Stimulated activated effector memory CD8-positive, alpha-beta T cell treated with anti-CD3 and anti-CD28 coated beads, Interleukin-12 subunit alpha, Interleukin-12 subunit beta, amount 100 ng/mL, for 72 hours (primary cell): ENCODE measurements at places on chromosomes 1 and 21.
A peak's percentile ranks its signal among the peaks of the same experiment; 100 is the strongest.

DNA sequence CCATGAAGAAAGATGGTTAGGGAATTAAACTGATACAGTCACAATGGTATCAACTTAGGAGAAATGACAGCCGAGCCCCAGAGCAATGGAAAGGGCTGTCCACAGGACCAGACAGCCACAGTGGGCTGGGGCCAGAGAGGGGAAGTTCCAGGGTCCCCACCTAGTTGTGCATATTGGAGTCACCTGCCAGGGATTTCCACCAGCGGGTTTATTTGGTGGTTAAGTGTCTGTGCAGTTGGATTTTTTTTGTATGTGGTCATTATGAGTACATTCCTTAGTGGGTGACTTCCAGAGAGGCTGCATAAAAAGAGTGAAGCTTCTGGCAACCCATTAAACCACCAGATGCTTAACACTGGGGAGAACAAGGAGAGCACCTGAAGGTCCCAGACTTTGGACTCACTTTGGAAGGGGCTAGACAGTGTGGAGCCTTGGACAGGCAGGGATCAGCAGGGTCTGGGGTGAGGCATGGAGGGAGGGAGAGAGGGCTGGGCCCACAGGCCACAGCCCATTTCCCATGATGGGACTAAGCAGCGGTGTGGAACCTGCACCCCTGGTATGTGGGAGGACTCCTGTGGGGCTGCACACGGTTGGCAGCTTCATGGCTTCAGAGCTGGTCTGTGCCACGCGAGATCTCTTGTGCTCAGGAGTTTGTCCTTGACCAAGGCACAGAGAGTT, 7.8 kb upstream of the PTTG1IP start:
- DNase-seq: no peak

DNA sequence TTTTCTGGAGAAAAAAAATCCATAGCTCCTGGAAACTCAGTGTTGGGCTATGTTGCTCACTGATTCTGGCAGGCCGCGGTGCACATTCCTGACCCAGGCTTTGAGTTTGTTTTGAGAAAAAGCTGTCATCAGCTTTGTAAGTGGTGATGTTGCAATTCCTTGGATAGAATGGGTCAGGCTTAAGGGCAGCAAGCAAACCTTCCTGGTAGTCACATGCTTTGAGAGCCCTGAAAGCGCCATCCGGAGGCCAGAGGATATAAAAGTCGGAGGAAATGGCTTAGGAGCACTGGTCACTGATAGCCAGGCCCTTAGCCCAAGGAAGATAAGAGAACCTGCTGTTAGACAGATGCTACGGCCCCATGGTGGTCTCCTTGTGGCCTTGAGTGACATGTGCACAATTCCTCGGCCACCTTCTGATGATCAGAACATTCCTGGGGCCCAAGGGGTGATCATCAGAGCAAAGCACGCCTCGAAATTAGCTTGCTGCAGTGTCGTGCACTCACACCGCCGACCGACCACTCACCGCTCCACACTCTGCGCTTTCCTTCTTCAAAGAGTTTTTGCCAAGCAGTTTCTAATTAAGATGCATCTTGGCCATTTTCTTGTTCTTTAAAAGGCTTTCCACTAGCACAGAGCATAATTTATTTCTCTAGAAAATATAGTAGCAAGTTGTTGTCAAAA, 78.6 kb downstream of the MAN1C1 start:
- DNase-seq: no peak

- DNase-seq: no peak
These were observed 16.1 kb downstream of the H6PD start for GRCh38 chr1:9250411-9251381.

GRCh38 chr1:44481701-44482100, 76.6 kb downstream of the RNF220 start:
- DNase-seq: no peak

DNA sequence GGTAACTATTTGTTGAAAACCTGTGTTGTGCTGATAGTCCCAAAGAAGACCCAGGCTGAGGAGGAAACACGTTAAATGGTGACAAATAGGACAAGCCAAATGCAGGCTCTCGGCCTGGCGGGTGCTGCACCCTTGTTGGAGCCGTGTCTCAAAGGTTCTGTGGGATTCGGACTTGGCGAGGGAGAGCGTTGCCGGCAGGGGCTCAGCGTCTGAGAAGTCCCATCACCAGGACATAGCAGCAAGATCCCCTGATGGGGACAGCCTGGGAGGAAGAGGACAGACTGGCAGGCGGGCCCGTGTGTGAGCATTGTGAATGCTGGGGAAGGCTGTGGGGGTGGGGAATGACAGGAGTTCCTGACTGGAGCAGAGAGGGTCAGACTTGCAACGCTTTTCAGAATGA, 142.5 kb downstream of the PGBD5 start:
- DNase-seq: no peak

GRCh38 chr1:176559878-176560277, 96.9 kb downstream of the PAPPA2 start:
- DNase-seq: peak; percentile 51

DNA sequence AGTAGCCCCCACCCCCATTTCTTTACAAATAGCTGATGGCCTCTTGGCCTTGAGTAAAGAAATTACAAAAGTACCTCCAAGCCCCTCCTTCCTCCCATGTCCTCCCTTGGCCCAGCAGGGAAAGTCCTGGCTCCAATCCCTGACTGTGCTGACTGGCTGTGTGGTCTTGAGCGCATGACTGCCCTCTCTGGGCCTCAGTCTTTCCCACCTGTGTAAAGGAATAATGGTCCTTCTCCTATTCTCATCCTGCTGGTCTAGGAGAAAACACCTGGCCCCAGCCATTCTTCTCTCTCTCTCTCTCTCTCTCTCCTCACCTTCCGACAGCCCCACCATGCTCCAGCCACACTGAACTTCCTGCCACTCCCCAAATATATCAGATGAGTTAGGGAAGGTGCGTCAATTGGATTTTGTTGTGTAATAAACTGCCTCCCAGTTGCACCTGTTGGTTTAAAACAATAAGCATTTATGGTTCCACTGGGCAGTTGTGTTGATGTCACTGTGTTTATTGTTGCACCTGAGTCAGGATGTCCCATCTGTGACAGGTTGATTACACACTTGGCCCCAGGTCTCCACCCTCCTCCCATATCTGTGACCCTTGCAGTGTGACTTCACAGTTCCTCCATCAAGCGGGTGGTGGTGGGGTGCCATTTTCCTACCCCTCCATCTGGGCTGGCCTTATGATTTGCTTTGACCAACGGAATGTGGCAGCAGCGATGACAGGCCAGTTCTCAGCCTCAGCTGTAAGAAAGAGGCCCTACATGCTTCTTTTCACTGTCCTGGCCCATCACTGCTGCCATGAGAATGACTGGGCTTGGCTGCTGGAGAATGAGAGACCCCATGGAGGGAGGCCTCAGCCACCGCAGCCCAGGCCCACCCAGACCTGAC, 22.3 kb upstream of the LRP8 start:
- peak; percentile 37 for DNase-seq

DNA sequence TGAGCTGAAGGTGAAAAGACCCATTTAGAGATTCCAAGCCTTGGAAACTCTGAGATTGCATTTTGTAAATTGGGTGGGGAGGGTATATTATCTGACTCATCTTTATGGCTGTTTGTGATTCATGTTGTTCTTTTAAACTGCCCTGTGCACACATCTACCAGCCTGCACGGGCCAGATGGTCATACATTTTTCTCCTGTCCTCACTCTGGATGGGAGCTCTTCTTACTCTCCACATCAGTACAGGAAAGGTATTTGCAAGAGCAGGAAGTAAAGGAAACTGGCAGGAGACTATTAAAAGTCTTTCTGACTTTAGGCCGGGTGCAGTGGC, 14.3 kb upstream of the NMNAT2 start:
- no peak for DNase-seq

DNA sequence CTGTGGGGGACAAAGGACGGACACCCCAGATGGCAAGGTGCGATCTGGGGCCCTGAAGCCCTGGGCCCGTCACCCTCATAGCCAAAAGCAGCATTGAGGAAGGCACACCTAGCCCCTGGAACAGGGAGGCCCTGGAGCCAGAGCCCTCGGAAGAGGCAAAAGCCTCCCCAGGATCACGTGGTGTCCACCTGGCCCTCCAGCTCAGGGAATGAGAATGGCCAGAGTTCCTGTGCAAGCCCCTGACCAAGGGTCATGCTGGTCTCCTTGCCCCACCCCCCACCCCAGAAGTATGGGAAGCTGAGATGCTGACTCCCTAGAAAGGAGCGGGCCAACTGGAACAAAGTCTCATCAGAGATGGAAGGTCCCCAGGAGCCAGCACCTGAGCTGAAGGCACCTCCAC, 1.0 kb upstream of the PDZK1IP1 start:
- DNase-seq: no peak

GRCh38 chr21:31201548-31201947, 142.5 kb downstream of the TIAM1 start:
- no peak for DNase-seq

DNA sequence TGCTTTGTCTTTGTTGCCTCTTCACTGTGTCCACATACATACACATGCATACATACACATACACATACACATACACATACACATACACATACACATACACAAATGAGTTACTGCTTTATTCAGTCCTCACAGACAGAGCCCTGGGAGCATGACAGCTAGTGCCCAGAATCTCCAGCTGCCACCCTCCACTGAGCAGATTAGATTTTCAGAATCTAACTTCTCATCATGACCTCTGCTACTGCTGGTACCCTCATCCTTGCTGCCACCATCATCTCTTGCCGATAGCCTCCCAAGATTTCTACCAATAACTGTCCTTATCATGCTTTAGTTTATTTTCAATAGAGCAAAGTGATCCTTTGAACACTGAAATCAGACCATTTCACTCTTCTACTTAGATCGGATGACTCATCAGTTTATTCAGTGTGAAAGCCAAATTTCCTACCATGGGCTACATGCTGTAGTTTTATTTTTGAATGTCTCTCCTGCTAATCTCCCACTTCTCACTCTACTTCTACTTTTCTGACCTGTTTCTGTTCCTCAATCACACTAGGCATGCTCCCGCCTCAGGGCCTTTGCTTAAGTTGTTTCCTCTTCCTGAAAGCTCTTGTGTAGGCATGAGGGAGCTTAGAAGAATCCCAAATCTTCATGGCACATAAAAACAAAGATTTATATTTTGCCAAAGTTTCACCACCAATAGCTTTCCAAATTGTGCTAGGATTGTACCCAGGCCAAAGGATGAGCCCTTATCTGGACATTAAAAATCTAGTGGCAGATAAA, 43.0 kb downstream of the ATP6V1G3 start:
- DNase-seq: no peak

DNA sequence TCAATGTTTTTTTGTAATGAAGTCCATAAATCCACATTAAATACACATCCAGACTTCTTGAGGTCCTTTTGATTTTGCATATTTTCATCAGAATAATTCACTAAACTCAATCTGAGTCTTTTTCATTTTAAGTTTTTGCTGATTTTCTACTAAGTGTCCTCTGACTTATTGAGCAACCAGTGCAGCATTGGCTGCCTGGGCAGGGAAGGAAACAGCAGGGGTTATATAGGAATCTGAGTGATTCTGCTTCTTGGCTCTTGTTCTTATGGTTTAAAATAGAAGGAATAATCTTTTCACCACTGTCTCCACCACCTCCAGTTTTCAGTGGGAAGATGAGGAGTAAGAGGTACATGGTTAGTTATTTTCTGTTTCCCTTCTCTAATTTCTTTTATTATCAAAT, 88.4 kb downstream of the ST6GALNAC5 start:
- DNase-seq: no peak

DNA sequence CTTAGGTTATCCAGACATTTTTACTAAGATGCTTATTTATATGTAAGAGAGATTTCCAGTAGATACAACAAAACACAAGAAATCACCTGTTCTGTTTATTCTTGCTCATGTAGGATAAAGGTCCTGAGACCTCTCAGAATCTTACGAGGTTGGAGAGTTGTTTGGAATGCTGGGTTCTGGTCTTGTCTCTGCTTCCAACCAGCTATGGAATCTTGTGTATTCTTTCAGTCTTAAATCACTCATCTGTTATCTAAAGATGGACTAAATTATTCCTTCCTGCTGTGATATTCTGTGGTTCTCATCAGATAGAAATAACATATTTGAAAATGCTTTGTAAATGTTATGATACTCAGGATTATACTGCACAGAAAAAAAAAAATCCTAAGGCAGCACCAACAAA, 21.3 kb downstream of the GNAT2 start:
- DNase-seq: no peak

- DNase-seq: no peak
These were observed 27.5 kb upstream of the H6PD start for GRCh38 chr1:9207086-9207485.

DNA sequence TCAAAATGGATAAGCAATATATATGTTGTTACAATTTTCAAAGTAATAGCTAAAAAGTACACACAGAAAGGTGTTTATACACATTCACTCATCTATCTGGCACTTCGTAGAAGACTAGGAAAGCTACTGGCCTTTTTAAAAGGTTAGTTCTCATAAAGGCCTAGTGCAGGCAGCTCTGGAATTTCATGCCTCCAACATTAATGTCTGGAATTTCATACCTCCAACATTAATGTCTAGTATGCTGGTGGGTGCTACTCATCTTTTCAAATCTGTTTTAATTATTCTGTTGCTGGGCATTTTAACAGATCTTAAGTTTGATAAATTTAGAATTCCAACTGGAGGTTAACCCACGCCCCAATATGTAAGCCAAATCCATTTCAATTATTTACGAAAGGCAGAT, 124.2 kb downstream of the AKT3 start:
- no peak for DNase-seq

GRCh38 chr1:193905288-193906085, 719.1 kb upstream of the B3GALT2 start:
- DNase-seq: no peak

DNA sequence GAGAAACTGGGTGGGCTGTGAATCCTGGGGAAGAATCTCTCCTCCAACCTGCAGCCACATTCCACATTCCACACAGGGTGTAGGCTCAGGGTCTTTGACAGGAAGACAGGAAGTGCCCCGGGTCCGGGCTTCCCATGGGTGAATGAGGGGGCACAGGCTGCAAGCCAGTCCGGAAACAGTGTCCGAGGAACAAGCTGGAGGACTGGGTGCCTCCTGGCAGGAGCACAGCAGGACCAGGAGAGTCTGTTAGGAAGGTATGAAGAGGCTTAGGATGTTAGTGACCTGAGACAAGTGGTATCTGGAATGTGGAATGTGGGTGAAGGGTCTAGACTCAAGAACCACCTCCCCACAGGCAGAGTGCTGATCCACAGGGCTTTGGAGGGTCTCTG, 121.0 kb upstream of the CD34 start:
- DNase-seq: no peak
